ENCODE measurements at places on chromosomes 11 and 22.

DNA sequence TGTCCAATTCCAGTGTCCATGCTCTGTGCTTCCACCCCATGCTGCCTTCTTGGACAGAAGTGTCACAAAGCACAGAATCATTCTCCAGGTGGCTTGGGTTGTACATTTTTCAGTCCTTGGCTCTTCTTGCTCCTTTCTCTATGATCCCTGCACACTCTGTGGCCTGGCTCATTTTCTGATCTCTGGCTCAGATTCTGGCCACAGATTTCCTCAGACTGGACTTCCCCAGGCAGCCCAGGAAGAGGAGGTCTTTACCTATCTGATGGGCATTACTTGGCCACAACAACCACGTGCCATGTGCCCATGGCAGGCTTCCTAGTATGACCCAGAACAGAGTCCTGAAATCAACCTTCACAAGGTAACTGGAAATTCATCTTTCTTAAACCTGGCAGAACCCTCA lies 27.2 kb downstream of the SYTL2 start:
- no peak for DNase-seq

DNA sequence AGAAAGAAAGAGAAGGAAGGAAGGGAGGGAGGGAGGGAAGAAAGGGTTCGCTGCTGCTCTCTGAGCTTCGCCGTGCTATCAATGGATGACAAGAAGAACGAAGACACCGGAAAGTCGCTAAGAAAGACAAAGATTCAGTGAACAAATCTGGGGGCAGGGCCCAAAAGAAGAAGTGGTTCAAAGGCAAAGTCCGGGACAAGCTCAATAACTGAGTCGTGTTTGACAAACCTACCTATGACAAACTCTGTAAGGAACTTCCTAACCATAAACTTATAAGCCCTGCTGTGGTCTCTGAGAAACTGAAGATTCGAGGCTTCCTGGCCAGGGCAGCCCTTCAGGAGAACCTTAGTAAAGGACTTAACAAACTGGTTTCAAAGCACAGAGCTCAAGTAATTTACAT lies 2.9 kb upstream of the TTLL1 start:
- DNase-seq, result no peak

- DNase-seq, result peak; percentile 30
These were observed 77.5 kb upstream of the NARS2 start for GRCh38 chr11:78651923-78652842.

- DNase-seq, result peak; percentile 56
These were observed 16.5 kb upstream of the BMAL1 start for GRCh38 chr11:13260963-13261588.

DNA sequence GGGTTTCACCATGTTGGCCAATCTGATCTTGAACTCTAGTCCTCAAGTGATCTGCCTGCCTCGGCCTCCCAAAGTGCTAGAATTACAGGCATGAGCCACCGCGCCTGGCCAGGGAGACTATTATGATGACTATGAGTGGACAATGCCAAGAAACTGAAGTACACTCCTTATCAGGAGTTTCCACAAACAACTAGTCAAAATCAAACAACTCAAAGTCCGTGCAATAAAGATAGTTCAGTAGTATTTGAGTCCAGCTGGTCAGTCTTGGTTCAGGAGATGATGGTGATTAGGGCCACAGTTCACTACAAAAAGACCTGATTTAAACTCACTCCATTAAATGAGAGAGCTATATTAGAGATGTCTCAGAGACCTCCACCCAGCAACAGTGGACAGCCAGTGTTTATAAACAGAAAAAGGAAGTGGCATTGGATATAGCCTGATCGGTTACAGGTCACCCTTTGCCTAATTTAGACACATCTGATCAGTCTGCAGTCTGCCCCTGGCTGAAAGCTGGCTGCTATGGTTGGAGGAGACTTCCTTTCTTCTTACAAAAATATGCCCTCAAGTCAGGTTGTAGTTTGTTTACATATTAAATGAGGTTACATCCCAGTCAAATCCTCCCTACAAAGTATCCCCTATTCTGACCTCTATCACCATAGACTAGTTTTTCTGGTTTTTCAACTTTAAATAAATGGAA lies 17.0 kb downstream of the CD3E start:
- DNase-seq, result no peak

GRCh38 chr11:100684101-100685065 lies 2.7 kb upstream of the ARHGAP42 start:
- DNase-seq, result peak; percentile 33

DNA sequence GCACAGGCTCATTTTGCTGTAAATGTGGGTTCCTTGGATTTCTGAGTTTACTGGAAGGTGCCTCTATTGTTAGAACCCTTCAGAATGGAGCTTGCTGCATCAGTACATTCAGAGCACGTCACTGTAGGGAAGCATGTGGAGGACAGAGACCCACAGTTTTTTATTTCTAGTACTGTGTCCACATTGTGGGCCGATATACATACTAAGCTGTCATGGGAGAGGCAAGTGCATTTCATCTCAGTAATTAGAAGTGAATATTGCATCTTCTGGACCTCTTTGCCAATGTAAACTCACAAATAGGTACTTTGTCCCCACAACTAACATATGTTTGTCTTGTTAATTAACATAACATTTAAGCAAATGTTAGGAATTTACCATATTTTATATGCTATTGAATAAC lies 139.7 kb downstream of the NAV2 start:
- DNase-seq, result no peak

GRCh38 chr11:133269267-133269666 lies 263.0 kb downstream of the OPCML start:
- DNase-seq, result no peak

- DNase-seq, result peak; percentile 69
These were observed 199.7 kb downstream of the C11orf91 start for GRCh38 chr11:33500861-33501479.

GRCh38 chr11:32671051-32671450 lies 87.4 kb downstream of the EIF3M start:
- DNase-seq, result no peak

DNA sequence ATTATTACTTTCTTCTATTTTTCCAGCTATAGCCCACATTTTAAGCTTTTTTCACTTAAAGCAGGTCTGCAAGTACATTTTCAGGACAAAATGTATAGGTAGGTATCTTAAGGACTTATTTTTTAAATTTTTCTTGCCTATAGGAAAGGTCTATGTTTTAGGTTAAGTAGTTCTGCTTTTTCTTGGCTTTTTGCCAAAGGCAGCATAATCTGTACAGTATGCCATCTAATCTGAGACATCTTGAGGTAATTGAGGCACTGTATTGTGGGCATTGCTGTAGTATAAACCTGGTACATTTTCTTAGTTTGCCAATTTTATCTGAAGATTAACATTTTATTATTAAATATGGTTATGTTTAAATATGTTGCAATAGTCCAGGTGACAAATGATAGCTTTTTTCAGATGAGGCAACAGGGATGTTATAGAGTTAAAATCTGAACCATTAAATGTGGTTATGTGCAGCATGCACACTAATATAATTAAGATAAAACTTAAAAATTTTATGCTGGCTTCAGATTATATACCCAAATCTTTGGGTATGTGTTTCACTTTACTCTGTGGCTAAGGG lies 42.9 kb downstream of the QSER1 start:
- no peak for DNase-seq

- DNase-seq, result peak; percentile 92
These were observed 71.4 kb downstream of the SLC1A2 start for GRCh38 chr11:35347921-35348331.

- no peak for DNase-seq
These were observed 52.4 kb downstream of the CELSR1 start for GRCh38 chr22:46484861-46485595.

- DNase-seq, result no peak
These were observed 9.3 kb downstream of the TOLLIP start for GRCh38 chr11:1300121-1300520.

DNA sequence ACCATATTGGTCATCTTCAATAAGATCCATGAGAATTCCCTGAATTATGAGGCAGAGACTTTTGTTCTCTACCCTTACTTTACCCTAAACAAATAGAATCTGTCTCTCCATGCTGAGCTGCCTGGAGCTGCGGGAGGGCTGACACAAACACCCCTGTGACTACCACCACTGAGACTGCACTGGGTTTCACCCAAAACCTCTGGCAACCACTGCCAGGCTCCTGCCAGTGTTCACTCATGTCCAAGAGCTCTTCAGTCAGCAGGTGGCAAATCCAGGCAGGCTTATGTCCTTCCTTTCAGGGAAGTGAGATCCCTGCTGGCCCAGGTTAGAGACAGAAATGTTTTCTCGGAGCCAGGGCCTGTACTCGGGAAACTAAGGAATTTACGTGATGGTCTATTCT lies 1105.3 kb downstream of the LRRC4C start:
- no peak for DNase-seq

DNA sequence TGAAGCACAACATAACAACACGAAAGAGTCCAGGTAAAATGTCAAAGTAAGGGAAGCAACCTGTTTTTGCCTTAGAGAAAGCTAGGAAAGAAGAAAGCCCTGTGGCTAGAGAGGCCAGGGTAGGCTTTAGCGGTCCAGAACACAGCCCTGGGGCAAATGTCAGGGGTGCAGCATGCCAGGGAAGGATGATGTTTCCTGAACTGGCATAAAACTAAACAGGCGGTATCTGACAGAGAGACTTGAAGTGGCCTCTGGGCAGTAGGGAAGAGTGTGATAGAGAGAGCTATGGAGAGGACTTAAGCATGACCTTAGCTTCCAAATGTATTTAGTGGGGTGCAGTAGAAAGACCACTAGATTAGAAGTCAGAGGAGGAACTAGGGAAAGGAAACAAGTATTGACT lies 103.5 kb downstream of the KCNC1 start:
- no peak for DNase-seq

DNA sequence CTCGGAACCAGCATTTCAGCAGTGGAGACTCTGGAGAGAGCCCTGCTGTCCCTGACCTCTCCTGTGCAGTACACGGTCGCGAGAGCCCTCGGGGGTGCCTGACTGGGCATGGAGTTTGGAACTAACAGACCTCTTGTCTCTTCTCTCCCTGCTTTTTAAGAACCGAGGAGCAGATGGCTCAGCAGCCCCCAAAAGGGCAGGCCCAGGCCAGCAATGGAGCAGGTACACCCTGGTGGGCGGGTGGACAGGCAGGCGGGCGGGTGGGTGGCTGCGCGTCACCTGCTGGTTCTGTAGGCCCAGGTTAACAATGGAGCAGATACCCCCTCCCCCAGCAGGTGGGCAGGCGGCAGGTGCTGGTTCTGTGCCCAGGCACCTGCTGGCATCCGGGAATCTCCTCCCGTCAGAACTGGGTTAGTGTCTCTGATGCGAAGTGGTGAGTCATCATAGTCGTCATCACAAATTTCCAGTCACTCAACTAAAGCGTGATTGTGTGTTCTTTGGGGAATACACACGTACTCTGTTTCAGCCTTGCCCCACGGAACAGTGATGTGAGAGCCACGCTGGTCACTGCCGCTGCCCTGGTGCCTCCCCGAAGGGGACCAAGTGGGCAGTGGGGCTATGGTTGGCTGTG lies 41.1 kb downstream of the GRAMD4 start:
- DNase-seq, result peak; percentile 35

- DNase-seq, result no peak
These were observed 17.0 kb downstream of the TRIM29 start for GRCh38 chr11:120120805-120121335.

- peak; percentile 25 for DNase-seq
These were observed 374.3 kb upstream of the MPPED2 start for GRCh38 chr11:30960387-30960992.

GRCh38 chr22:49368976-49369725 lies 458.5 kb downstream of the BRD1 start:
- no peak for DNase-seq

- peak; percentile 7 for DNase-seq
These were observed 69.2 kb downstream of the SYT13 start for GRCh38 chr11:45216901-45217300.

DNA sequence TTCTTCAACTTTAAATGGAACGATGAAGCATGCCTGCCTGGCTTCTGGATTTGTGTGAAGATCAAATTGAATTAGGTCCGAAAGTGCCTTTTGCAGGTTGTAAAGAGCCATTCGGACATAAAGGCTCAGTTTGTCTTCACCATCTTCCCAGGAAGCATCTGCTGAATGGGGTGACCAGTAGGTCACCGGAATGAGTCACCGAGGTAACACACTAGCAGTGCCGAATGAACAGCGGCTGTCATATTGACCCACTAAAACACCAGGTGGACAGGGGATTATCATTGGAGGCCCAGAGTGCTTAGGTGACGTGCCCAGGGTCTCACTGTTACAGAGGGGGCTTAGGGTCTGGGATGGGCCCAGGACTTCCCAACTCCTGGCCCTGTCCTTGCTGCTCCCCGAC lies 43.1 kb upstream of the MYH9 start:
- no peak for DNase-seq

DNA sequence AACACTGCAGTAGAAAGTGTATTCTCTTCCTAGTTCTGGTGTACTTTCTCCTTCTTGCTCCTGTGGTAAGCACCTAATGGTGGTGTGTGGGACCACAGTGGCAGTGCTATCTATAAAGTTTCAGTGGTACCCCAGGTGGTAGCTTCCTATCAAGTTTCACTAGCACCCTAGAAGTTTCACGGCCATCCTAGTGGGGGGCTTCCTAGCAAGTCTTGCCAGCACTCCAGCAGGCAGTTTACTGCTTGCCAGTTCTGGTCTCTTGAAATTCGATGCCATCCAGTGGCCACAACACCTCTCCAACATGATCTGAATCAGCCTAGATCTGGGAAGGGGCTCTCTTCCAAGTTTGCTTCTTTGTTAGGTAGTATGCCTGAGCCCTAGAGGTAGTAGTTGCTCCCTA lies 229.6 kb downstream of the SWAP70 start:
- no peak for DNase-seq

Measured in fibroblast of skin of right biceps (primary cell).